ENCODE measurements at places on chromosomes 16 and 17. TPM values are rescaled to one million over a fixed set of nuclear protein-coding genes. Genes with fewer than 3 reads are reported as not detected.

The SMIM5 gene
- total RNA-seq = 4.4 TPM

The GALK1 gene
- 11.2 TPM for total RNA-seq

The KIF2B gene
- not detected for total RNA-seq

The TOP2A gene
- total RNA-seq = 111 TPM

The PRSS27 gene
- total RNA-seq = 6.3 TPM

The MRPL10 gene
- 44.1 TPM for total RNA-seq

The PKMYT1 gene
- total RNA-seq = 36.5 TPM

The METTL22 gene
- 56.5 TPM for total RNA-seq

The PRRT2 gene
- total RNA-seq = 2.4 TPM

The ODAD4 gene
- 7.1 TPM for total RNA-seq

The G6PC1 gene
- not detected for total RNA-seq

The P3H4 gene
- total RNA-seq = 31.7 TPM

DNA sequence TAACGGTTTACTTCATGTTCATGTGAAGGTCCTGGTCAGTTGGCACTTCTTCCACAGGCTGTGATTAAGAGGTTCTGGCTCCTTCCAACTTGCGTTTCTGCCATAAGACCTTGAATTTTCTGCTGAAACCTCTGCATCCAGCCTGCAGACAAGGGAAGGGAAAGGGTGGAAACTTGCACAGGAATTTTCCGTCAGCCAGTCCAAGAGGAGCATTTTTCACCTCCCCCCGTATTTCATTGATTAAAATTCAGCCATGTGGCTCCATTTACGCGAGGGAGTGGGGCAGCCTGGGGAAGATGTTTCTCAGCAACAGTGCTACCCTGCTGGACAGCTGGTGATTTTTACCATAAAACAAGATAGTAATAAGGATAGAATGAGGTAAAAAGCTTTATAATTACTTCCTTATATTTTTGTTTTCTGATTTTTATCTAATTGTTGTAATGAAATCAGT lies 101.5 kb upstream of the SMIM36 start:
- DNase-seq = no peak

GRCh38 chr17:73096866-73097265 lies 4.4 kb upstream of the SLC39A11 start:
- no peak for DNase-seq

GRCh38 chr17:21089933-21090901 lies 36.5 kb upstream of the DHRS7B start:
- no peak for DNase-seq

- DNase-seq = no peak
These were observed 584 bp upstream of the SLC16A5 start for GRCh38 chr17:75087182-75087557.

GRCh38 chr16:80583466-80583865 lies 42.7 kb downstream of the DYNLRB2 start:
- no peak for DNase-seq

DNA sequence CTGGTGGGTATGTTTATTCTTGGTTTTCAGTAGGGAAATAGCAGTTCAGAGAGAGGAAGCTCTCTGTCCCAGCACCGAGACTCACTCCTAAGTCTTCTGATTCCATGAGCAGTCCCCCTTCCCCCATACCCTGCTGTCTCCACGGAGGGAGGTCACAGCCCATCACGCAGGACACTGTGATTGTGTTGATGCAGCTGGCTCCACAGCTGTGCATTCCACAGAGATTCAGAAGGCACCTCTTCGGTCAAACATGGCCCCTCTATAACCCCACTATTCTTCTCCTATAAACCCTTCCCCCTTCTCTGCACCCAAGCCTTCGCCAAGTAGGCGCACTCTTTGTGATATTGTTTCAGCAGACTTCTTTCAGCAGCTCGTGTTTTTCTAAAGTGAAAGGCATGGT lies 104.3 kb upstream of the HLF start:
- DNase-seq = no peak

- no peak for DNase-seq
These were observed 669.3 kb downstream of the TOX3 start for GRCh38 chr16:51877686-51878085.

GRCh38 chr16:57646388-57647039 lies 18.1 kb downstream of the ADGRG1 start:
- no peak for DNase-seq

- no peak for DNase-seq
These were observed 110.6 kb downstream of the ZNF423 start for GRCh38 chr16:49745311-49745747.

GRCh38 chr16:89048090-89048725 lies 45.4 kb upstream of the ACSF3 start:
- no peak for DNase-seq

GRCh38 chr17:6166492-6167179 lies 96.5 kb downstream of the WSCD1 start:
- no peak for DNase-seq

GRCh38 chr17:70891306-70891705 lies 722.0 kb downstream of the KCNJ2 start:
- DNase-seq = no peak

GRCh38 chr17:4407851-4408250 lies 25.9 kb upstream of the SPNS3 start:
- no peak for DNase-seq

DNA sequence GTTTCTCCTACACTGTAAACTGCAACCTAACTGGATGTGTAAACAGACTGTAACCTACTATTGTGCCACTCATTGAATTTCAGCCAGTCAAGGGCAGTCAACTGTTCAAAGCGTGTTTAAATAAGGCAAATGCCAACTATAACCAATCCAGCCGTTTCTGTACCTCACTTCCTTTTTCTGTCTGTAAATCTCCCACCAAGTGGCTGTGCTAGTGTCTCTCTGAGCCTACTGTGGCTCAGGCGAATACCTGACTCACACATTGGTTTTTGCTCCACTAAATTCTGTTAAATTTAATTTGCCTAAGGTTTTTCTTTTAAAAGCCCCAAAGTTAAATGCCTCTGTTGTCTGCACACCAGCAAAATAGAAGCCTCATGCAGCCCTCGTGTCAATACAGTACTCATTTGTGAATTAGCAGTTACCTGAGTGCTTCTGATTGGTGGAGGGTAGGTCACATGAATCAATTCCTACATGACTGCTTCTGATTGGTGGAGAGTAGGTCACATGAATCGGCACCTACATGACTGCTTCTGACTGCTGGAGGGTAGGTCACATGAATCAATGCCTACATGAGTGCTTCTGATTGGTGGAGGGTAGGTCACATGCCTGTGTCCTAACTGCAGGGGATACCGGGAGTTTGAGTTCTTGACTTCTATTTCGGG lies 31.1 kb upstream of the CCR7 start:
- no peak for DNase-seq

DNA sequence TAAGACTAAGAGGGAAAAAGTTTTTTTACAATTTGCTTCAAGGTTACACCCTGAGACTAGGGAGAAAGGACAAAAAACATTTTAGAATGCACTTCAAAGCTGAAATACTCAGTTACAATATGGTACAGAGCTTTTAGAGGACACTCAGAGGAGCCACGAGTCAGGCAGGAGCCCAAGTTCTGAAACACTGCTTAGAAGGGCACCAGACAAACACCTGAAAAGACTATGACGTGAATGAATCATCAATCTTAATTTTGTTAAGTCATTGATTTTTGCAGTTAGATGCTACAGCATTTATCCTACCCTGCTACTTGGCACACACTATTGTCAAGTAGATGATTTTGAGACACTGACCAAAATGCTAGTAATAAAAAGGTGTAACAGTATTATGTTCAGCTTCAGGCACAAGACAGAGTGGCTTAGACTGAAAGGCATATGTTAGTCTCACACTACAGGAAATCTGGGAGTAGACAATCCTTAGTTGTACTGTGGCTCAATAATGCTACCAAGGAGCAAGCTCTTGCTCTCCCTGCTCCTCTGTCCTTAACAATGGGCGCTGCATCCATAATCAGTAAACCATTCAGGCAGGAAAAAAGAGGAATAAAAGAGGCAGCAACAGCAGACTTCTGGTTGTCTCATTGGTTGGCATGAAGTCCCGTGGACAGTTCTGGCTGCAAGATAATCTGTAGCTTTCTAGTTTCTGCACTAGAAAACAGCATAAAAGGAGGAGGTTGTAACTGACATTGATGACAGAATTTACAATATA lies 151.8 kb downstream of the ABCA8 start:
- no peak for DNase-seq

DNA sequence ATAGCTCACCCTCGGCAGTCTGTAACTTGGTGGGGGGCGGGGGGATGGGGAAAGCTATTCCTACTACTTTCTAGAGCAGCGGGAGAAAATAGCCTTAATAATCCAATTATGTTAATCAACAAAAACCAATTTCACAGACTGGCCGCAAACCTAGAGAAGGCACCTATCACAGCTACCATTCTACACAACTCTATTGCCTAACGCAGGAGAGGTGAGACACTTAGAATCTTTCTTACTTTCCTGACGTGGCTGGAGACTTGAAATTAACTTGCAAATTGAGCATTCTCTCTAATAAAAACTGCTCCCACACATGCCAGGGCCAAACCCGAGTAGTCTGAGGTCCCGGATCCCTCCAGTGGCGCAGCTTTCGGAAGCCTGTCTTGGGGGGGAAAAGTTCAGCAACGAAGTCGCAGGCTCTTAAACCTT lies 794 bp downstream of the SMG6 start:
- no peak for DNase-seq

DNA sequence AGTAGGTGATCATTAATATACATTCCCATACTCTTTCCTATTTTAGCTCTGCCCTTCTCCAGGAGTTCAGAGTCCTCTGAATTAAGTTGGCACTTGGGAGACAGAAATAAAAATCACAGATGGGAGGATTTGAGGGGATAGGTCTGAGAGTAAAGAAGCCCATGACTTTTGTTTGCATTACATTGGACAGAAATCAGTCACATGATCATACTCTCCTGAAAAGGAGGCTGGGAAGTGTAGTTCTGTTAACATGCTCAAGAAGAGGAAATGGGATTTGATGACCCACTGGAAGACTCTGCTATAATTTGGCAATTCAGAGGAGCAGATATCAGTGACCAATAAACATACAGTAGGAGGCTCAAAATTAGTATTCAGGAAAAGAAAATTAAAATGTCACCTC lies 674.9 kb upstream of the C16orf82 start:
- DNase-seq = no peak

DNA sequence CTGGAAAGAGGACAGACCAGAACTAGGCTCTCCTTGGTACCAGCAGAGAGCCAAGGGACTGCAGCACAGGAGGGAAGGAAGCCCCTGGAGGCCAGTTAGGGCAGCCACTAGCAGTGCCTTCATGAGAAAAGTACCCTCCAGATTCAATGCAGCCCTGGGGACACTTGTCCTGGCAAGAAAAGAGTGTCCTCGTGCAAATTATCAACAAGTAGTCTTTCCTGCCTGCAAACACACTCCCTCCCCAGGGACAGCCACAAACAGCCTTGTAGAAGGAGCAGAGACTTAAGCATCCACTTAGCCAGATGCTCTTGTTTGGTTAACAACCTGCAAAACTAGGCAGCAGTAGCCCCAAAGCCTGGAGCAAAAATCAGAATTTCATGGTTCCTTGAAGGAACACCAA lies 24.3 kb downstream of the CENPV start:
- DNase-seq = no peak

DNA sequence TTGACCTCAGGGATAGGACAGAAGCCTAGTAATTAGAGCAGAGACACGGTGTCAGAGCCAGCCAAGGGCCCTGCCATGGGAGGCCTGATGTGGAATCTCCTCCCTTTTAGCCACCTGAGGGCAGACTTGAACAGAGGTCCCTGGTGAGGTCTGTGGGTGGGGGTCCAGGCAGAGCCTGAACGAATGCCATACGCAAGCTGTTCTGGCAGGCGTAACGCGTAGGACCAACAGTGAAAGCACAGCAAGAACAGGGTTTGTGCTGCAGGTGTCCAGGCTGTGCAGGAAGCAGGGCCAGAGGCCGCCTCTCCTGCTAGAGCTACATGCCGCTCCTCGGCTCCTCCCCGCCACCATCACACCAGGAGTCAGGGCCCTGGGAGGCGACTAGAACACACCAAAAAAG lies 81.9 kb upstream of the TBX2 start:
- DNase-seq = no peak

- no peak for DNase-seq
These were observed 18.2 kb upstream of the ERN1 start for GRCh38 chr17:64148017-64148631.

DNA sequence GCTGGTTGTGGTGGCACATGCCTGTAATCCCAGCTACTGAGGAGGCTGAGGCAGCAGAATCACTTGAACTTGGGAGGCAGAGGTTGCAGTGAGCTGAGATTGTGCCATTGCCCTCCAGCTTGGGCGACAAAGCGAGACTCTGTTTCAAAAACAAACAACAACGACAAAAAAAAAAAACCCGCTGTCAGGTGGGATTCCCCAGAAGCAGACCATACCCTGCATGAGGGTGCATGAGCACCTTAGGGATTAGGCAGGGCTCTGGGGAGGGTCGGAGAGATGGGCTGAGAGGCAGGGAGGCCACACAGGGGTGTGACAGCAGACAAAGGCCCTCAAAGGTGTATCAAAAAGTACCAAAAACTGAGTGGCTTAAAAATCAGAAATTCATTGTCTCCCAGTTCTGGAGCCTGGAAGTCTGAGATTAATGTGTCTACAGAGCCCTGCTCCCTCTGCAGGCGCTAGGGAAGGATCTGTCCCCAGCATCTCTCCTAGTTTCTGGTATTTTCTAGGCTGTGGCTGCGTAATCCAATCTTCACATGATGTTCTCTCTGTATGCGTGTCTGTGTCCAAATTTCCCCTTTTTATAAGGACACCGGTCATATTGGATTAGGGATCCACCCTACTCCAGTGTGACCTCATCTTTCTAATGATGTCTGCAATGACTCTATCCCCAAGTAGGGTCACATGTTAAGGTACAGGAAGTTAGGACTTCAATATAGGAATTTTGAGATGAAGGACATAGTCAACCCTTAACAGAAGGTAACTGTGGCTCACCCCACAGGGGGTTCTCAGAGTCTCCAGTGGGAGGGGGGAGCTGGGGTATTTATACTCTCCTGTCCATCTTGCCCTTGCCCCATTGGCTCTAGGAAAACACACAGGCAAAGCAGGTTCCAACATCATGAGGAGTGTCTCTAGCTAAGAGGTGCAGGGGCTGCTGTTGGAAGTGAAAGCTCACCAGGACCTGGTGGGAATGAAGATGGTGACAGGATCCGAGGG lies 13.6 kb upstream of the TVP23A start:
- no peak for DNase-seq

All from progenitor cell of endocrine pancreas (in vitro differentiated cells).